Suppressor macrophage (primary cell): ENCODE measurements at places on chromosomes 2 and 18.

DNA sequence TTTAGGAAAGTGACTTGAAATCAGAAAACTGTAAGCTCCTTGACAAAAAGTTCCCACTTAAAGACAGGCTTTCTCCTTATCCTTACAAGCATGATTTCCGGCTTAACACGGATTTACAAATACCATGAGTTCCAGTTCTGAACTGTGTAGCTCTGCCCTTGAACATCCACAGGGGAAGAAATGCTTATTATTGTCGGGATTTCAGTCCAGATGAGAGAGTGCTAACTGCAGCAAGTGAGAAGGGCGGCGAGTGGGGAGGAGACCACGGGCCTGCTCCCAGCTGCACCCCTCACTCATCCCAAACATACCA, 73.1 kb downstream of the LRRC30 start:
- DNase-seq = no peak

DNA sequence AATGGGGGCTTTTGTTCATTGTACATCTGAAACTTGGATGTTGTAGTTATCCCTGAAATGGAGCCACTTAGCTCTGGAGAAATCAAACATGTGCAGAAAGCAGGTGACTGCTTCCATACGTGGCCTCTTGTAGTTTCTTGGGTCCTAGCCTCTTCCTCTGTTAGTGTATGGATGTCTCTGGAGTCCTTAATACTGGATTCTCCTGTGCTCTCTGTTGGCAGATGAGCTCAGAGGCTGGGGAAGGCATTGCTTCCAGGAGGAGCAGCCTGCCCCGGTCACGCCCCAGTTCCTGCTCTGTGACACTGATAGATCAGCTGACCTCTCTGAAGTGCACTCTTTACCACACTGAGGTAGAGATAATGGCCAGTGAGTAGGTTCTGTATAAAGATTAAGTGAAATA, 176.2 kb downstream of the LDLRAD4 start:
- peak; percentile 35 for DNase-seq

DNA sequence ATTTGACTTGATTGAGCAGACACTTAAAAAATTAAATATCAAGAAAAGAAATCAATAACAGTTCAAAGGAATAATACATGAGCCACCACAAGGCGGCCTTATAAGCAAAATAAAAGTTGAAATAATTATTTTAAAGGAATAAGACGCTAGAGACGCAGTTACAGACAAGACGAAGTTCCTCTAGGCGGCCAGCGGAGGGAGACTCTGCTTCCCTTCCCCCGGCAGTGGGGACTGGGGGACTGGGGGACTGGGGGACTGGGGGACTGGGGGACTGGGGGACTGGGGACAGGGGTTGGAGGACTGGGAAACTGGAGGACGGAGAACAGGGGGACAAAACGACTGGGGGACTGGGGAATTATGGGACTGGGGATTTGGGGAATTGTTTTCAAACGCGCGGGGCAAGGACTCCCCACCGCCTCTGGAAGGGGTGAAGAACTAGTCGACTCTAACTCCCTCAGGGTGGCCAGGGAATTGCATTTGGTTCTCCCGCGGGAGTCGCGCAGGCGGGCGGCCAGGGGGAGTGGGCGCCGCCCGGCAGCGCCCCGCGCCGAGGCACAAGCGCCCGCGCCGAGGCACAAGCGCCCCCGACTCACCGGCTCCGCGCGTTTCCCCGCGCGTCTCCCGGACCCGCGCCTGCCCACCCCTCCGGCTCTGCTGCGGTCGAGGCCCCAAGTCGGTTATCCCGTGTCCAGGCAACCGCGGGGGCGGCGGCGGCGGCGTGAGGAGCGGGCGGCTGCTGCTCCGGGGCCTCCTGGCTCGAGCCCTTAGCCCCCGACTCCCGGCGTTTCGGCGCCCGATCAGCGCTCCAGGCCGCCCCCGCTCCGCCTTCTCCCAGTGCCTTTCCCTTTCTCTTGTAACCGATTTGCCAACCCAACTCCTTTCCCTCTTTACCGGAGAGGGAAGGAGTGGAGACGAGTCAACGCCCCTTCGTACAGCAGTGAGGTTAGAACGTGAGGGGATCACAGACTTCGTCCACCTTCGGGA, at the start of gene CCDC178:
Gene CCDC178 (minus strand): TSS at position 662 of the 984 bp plus-strand sequence. CDS start 28,633 bp downstream, outside the sequence.
- no peak for DNase-seq

DNA sequence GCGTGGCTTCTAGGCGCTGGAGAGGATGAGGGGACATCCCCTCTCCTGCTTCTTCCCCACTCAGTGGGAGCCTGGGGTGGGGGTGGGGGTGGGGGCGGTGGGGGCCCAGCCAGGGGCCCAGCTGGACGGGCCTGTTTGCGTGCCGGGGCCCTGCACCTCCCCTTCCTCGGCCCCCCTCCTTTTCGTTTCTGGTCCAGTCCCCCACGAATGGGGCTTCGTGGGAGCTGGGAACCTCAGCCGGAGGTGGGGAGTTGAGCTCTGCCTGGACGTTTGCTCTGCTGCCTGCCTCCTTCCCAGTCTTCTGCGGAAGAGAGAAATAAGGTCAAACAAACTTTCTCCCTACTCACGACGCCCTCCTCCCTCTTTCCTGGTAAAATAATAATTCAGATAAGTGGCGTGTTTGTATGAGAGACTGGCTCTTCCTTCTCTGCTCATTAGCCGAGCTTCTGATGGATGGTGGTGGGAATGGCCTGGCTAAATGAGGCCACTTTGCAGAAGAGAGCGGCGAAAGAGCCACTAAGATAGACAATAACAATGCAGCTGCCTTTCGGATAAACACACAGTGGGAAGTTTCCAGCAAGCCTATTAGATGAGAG, 782 bp downstream of the MTA3 start:
- DNase-seq = peak; percentile 3

- peak; percentile 40 for DNase-seq
These were observed 167.2 kb downstream of the TCF4 start for GRCh38 chr18:55420665-55421307.
